ENCODE measurements at places on chromosomes 2 and 18.

- no peak for DNase-seq
These were observed 162.8 kb downstream of the TPGS2 start for GRCh38 chr18:36665952-36666351.

GRCh38 chr2:128600581-128601297 is 282.1 kb upstream of the HS6ST1 start:
- no peak for DNase-seq

GRCh38 chr2:159561786-159562185 is 54.6 kb downstream of the BAZ2B start:
- no peak for DNase-seq

DNA sequence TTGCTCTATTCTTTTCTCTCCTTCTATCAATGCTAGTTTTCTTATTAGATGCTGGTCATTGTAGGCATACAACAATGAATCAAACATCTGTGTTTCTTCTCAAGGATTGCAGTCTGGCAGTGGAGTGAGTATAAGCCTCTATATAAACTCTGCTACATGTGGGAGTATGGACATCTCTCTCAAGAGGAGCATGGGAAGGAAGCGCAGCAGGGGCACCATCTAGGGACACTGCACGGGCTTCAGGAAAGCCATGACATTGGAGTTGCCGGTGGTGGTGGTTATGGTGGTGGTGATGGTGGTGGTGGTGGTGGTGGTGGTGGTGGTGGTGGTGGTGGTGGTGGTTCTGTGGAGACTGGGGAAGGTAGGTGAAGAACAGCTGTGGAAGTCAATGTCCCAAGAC is 462.6 kb downstream of the RNF144A start:
- DNase-seq = no peak

DNA sequence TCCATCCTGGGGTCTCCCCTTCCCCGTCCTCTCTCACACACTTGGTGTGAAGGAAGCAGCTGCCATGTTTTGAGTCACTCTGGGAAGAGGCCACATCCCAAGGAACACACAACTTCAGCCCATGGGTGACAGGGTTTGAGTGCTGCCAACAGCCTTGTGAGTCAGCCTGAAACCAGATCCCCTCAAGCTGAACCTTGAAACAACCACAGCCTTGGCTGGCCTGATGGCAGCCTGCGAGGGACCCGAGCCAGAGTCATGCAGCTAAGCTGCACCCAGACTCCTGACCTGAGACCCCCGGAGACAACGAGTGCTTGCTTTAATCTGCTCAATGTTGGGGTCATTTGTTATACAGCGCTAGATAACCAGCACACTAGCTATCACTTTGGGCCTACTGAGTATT is 19.3 kb upstream of the MC2R start:
- DNase-seq = no peak

DNA sequence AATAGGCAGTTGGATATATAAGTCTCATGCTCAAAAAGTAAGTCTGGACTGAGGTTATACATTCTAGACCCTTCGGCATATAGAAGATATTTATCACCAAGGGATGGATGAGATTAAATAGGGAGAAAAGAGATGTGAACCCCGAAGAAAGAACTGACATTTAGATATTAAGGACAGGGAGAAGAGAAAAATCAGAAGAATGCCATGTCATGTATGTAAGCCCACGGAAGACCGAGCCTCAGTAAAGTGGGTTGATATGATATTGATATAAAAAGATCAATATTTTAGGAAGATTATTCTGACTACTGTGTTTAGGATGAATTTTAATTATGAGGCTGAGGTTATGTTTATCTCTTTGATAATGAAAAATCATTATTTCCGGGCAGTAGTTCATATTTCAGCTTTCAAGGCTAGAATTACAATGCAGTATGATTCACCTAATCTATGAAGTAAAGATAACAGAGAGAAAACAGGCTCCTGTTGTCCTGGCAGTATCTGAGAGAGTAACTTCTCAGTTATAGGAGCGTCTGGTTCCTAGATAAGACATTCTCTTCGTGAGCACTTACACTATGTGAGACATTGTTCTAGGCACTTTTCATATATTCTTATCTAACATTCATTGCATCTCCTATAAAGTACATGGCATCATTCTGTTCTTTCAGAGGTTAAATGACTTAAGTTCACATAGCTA is 83.0 kb downstream of the UBR3 start:
- peak; percentile 54 for DNase-seq

- no peak for DNase-seq
These were observed 35.2 kb downstream of the WDPCP start for GRCh38 chr2:63553049-63553448.

DNA sequence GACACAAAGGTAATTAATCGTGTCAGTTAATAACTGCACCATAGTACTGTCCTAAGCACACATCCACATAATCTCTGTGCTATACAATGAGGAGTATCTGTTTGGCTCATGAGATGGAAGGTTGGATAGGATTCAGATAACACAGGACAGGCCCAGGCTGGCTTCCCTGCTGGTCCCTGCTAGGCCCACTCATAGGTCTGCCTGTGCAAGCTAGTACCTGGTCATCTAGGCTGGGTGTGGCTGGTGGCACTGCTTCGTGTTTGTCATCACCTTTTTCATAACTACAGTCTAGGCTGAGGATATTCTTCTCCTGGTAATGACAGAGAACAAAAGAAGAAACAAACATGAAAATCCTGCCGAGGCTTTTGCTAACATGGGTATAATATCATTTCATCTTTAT is 392.8 kb downstream of the TRIB2 start:
- no peak for DNase-seq

DNA sequence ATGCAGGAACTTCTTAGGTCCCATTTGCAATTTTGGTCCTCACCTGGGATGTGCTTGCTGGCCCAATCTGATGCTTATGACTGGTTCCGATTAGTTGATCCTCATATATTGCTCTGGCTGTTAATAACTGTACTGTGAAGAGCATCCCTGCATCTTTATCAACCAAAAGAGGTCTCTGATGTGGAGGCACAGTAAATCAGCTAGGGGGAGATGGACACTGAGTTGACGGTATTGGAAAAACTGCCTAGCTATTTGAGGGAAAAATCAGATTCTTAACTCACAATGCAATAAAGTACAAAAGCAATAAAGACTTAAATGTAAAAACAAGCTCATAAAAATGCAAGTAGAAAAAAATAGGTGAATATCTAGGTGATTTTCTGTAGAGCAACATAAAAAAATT is 188.0 kb upstream of the TCF4 start:
- DNase-seq = no peak

DNA sequence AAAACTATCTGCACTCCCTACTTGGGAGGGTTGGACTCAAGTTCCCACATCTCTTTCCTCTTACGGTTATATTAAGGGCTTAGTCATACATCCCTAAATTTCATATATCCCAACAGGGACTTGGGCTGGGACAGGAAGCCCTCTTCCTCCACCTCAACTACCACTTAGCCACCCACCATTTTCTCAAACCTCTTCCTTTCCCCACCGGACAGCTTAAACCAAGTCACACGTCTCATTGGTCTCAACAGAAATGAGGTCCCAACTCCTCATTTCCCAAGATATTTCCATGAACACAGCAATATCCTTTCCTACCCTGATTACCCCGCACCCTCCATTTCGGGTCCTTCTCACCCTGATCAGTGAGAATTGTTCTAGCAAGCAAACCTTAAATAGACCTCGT is 736 bp downstream of the ZSCAN30 start:
- peak; percentile 37 for DNase-seq

DNA sequence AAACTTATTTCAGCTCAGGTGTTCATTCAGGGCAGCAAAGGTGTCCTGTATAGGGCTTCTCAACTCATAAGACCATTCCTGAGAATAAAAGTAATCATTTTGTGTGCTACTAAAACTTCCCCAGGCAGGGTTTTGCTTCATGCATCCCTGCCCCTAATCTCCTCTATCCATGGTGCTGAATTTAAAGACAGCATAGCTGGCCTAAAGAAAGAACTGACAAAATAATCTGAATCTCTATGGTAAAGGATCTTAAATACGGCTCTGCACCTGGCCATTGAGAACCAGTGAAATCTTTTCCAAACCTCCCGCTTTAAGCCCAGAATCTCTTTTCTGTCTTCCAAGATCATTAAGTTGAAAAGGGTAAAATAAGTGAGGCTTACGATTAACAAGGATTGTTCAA is 292.1 kb upstream of the KLHL29 start:
- no peak for DNase-seq

- no peak for DNase-seq
These were observed 66.7 kb downstream of the DNMT3A start for GRCh38 chr2:25274868-25275574.

- DNase-seq = no peak
These were observed 88.1 kb downstream of the LRP1B start for GRCh38 chr2:142042536-142043199.

- no peak for DNase-seq
These were observed 64.6 kb downstream of the TRPM8 start for GRCh38 chr2:233981574-233982420.

Measured in K562 (cell line).